T-helper 17 cell (primary cell): ENCODE measurements at places on chromosomes 5 and 9.

GRCh38 chr9:28981129-28981528 lies 1407.8 kb upstream of the C9orf72 start:
- no peaks in the 10 kb centered on the region for H3K4me1 ChIP-seq
- no peak overlapping the region for H3K4me3 ChIP-seq
- H3K27me3 ChIP-seq = no peaks in the 10 kb centered on the region
- no peaks in the 10 kb centered on the region for H3K36me3 ChIP-seq
- H3K27ac ChIP-seq = no peak overlapping the region
- DNase-seq = no peak

GRCh38 chr9:81521892-81522291 lies 167.5 kb downstream of the TLE1 start:
- H3K4me1 ChIP-seq = no peaks in the 10 kb centered on the region
- no peak for DNase-seq
- H3K27ac ChIP-seq = no peak overlapping the region
- H3K36me3 ChIP-seq = no peaks in the 10 kb centered on the region
- no peak overlapping the region for H3K4me3 ChIP-seq
- H3K27me3 ChIP-seq = no peaks in the 10 kb centered on the region

DNA sequence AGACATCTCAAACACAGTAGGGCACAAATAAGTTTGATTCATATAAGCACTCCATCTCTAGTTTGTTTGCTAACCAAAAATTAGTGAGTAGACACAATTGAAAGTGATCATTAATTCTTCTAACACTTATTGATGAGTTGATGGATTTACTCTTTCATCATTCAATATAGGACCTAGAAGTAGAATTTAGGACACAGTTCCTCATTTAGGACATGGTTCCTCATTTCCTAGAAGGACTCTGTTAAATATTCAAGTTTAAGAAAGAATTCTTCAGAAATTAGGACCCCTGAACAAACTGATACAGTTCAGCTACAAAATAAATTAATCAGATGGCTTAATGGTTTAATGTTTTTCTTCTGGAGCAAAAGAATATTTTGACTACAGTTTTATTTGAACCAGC lies 143.5 kb upstream of the PRR16 start:
- no peaks in the 10 kb centered on the region for H3K4me1 ChIP-seq
- no peaks in the 10 kb centered on the region for H3K27me3 ChIP-seq
- no peak overlapping the region for H3K27ac ChIP-seq
- no peak for DNase-seq
- H3K4me3 ChIP-seq = no peak overlapping the region

DNA sequence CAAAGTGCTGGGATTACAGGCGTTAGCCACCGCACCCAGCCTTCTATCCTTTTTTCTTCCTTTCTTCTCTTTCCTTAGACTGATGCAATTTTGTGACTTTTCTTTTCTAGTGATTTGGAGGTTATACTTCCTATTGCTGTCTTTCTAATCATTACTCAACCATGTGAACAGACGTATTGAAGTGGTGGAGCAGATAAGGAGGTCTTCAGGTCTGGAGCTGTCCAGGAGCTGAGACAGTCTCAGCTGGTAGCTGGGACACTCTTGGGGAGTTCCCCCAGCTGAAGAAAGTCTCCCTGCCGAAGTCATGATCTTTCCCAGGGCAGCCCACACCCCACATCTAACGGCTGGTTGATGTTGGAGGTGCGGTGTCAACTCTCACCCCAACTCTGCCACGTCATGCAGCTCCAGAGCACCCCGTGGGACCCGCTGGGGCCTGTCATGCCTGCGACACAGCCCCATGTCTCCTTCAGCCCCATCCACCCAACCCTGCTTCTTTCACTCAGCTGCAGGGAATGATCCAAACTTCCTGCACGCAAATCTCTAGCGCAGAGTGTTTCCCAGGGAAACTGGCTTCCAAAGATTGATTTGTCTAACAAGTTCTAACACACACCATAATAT lies 41.1 kb downstream of the NSUN2 start:
- H3K36me3 ChIP-seq = no peaks in the 10 kb centered on the region
- peaks cover 5% of the 10 kb centered on the region for H3K4me1 ChIP-seq
- H3K4me3 ChIP-seq = no peak overlapping the region
- no peak overlapping the region for H3K27ac ChIP-seq
- H3K27me3 ChIP-seq = peaks cover 10% of the 10 kb centered on the region

DNA sequence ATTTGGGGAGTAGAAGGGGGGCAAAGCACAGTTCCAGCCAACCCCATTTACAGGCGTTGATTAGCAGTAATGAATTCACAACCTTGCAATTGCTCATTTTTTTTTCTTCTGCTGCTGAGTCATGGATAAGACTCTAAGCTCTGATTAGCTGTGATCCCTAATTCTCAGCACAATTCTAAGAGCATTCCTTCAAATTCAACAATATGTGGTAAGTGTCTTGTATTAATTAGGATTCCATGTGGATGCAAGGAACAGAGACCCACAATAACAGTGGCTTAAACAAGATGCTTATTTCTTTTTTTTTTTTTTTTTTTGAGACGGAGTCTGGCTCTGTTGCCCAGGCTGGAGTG lies 133.4 kb downstream of the PALM2AKAP2 start:
- H3K27ac ChIP-seq = no peak overlapping the region
- H3K36me3 ChIP-seq = no peaks in the 10 kb centered on the region
- no peak for DNase-seq
- H3K27me3 ChIP-seq = peaks cover 4% of the 10 kb centered on the region
- H3K4me3 ChIP-seq = no peak overlapping the region
- peaks cover 12% of the 10 kb centered on the region for H3K4me1 ChIP-seq

DNA sequence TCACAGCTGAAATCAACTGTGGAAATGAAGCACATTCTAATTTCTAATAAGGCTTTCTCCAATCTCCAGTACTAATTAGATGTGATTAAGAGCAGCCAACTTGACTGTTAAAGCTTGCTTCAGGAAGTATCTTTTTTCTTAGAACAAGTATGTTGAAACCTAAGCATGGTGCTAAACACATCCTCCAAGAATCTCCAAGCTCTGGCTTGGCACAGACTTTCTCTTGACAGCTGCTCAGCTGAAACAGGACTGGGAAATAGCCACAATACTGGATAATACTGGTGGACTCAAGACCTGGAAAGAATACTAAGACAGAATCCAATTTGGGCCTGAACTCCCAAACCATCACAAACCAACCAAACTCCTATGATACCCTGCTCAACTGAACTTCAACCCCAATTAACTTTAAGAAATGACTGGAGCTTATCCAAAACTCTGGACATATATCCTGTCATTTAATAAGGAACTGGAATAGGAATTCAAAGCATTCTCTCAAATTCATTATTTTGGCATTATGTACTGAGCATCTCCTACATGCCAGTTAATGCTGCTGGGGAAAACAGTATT lies 16.2 kb downstream of the PRKAA1 start:
- no peak overlapping the region for H3K27ac ChIP-seq
- no peaks in the 10 kb centered on the region for H3K27me3 ChIP-seq
- H3K36me3 ChIP-seq = peaks cover 3% of the 10 kb centered on the region
- peaks cover 31% of the 10 kb centered on the region for H3K4me1 ChIP-seq

DNA sequence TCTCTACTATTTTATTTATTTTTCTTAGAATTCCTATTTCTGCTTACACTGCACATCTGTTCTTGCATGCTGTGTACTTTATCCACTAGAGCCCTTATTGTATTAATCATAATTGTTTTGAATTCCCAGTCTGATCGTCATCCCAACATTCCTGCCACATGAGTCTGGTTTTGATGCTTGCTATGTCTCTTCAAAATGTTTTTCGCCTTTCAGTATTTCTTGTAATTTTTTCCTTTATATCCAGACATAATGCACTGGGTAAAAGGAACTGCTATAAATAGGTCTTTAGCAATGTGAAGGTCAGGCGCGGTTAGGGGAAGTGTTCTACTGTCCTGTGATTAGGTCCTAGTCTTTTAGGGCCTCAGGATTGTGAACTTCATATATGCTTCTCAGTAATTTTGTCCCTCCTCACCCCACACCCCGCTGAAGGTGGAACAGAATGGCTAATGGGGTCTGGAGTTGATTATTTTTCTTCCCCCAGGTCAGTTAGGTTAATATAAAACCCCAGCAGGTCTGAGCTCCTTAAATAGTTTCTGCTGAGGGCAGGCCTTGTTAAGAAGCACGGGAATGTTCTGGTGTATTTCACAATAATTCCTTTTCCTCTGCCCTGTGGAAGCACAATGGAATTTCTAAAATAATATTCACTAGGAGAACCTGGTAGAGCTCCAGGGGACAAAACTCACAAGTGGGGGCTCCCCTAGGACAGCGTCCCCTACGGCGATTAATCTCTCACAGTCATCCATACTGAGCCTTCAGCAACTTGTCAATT lies 146.6 kb upstream of the TUT7 start:
- no peaks in the 10 kb centered on the region for H3K4me1 ChIP-seq
- no peak overlapping the region for H3K4me3 ChIP-seq
- no peaks in the 10 kb centered on the region for H3K36me3 ChIP-seq
- no peak for DNase-seq

DNA sequence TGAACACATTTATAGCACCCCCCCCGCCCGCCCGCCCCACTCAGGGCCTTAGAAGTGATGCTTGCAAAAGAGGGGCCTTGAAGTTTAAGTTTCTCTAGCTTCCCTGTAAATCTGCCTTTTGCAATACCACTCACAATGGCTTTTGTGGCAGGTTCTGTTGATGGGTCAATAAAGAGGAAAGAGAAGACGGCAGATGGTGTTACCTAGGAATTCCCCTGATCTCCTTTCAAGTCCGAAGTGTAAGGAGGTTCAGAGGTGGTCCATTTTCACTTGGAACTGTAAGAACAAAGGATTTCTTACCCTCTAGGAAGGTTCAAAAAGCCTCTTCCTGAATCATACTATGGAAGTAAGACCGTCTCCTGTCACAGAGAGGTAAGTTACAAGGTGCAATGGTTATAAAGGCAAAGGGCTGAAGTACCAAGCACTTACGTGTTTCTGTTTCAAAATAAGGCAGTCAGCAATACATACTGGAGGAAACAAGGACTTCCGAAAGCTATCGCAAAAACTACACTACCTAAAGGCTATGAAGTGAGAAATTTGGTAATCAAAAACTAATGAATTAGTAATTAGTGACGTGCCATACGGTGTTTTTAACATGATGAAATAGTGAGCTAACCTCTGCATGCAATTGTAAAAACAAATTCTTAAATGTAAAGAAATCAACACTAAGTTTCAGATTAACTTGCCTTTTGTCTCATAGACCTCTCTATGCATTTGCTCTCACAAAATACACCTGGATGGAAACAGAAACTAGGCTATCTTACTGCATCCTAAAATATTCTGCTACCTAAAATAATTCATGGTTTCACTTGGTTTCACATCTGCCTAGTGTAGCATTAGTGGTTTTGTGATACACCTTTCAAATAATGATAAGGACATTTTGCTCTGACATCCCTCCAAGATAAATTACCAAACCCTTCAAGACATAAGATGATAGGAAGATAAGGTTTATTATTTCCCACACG lies 589.4 kb upstream of the FAM174A start:
- H3K4me3 ChIP-seq = no peak overlapping the region
- H3K27ac ChIP-seq = no peak overlapping the region
- H3K27me3 ChIP-seq = no peaks in the 10 kb centered on the region
- DNase-seq = no peak
